Stimulated activated CD8-positive, alpha-beta memory T cell treated with anti-CD3 and anti-CD28 coated beads, Interleukin-15, amount 100 ng/mL, for 48 hours (primary cell): ENCODE measurements at places on chromosomes 3 and 15.

- DNase-seq = no peak
Measured at GRCh38 chr3:135982404-135982761, 16.9 kb downstream of the PPP2R3A start.

GRCh38 chr3:156553705-156554356 lies 1.1 kb downstream of the SSR3 start:
- DNase-seq = no peak

DNA sequence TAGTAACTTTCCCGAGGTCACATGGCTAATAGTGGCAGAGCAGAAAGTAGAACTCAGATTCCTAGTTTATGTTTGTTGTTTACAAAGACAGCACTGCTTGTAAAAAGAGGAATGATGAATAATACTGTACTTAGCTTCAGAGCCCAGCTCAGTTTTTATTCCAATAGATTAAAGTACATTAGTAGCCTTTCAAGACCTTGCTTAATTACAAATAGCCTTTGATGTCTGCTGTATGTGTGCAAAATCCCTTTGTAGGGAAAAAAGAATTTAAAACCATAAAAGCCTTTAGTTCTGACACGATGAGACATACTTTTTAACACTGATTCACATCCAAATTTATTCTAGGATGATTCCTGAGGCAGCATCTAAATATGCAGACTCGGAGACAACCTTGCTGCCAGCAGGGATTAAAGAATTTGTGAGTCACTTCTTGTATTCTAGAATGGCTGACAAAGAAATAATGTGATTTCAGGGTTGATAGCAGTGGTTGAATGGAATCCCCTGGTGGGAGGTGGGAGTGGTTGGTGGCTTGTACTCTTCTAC lies 324.2 kb upstream of the TGFBR2 start:
- no peak for DNase-seq

- no peak for DNase-seq
Measured at GRCh38 chr15:73313861-73314260, 54.9 kb downstream of the HCN4 start.

GRCh38 chr3:44902628-44903027 lies 28.2 kb downstream of the TGM4 start:
- no peak for DNase-seq

- DNase-seq = no peak
Measured at GRCh38 chr3:182568876-182569275, 224.4 kb upstream of the ATP11B start.

- peak; percentile 81 for DNase-seq
Measured at GRCh38 chr3:39267631-39268548, 11.9 kb downstream of the CX3CR1 start.

GRCh38 chr3:119664370-119664769 lies 4.0 kb upstream of the POPDC2 start:
- DNase-seq = no peak

GRCh38 chr3:189042832-189043231 lies 128.9 kb upstream of the TPRG1 start:
- no peak for DNase-seq

DNA sequence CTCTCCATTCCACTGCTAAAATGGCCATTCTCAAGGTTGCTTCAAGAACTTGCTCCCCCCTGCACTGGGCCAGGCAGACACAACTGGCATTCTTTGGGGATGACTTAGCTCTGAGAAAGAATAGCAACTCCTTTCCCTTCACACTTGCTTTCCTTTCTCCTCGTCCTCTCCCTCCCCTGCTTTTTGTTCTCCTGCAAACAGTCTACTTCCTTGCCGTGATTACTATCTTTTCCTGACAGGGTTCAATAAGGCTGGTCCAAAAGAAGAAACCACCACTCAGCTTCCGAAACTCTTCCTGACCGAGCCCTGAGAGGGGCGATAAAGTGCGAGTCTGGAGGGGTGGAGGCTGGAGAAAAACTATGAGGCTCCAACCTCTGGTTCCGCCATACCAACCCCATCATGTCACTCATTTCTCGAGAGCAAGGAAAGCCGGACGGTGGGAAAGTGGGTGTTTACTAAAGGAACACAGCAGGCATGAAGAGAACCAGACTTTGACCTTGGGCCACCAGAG lies 5.0 kb downstream of the AMOTL2 start:
- DNase-seq = no peak

DNA sequence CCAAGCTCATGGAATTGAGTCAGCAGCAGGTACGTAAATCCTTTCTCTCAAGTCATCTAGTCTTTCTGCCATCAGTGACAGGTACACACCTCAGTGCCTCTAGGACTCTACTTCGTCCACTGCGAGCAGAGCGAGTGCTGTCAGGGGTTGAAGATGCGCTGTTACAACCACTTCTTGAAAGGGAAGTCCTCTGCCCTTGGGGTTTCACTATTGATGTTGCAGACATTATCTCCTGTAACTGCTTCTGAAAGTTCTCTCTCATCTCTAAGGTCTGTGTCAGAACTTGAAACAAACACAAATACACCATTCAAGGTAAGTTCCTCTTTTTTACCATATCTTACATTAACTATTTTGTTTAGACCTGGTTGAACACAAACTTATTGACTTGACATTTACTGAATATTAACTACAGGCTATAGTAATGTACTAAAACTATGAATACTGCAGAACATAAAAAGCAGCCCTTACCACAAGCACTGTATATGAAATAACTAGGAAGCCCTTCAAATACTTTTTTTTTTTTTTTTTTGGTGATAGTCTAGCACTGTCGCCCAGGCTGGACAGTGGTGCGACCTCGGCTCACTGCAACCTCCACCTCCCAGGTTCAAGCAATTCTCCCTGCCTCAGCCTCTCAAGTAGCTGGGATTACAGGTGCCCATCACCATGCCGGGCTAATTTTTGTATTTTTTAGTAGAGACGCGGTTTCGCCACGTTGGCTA lies 41.5 kb downstream of the TOPBP1 start:
- no peak for DNase-seq

- DNase-seq = no peak
Measured at GRCh38 chr3:73789825-73790444, 165.2 kb upstream of the PDZRN3 start.
